ENCODE measurements at places on chromosomes 12 and 14.
A peak's percentile ranks its signal among the peaks of the same experiment; 100 is the strongest.

- DNase-seq, result no peak
Measured at GRCh38 chr12:9198012-9198411, 10.2 kb downstream of the PZP start.

GRCh38 chr14:88478931-88479330 lies 75.9 kb downstream of the PTPN21 start:
- DNase-seq, result no peak

DNA sequence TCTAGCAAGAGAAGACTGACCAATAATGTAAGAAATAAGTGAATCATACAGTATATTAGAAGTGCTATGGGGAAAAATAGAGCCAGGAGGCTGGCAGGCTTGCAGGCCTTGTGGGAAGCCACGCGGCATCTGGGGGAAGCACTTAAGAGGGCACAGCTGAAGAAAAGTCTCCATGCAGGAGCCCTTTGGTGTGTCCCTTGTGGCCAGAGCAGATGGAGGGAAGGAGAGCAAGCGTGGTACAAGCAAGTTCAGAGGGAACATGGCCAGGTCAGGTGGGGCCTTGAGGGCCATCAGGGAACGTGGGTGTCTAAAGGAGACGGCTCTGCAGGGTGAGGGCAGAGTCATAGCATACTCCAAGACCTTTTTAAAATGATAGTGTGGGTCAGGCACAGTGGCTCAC lies 51.7 kb downstream of the LRRC74A start:
- DNase-seq, result no peak

DNA sequence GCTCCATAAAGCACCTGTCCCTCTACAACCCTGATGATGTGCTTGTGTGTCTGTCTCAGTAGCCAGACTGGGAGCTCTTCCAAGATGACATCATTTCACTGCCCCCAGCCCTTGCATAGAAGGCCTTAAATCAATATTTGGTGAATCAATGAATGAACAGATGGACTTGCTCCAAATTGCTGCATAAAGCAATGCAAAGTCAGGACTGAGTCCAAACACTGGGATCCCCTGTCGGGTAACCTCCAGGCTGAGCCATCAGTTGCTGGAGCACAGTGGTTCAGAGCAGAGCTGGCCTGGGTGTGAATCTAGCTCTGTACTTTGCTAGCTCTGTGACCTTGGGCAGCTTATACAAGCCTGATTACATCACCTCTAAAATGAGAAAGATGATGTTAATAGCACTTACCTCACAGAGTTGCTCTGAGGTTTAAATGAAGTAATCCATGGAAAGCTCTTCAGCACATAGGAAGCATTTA lies 120.3 kb upstream of the VASH1 start:
- no peak for DNase-seq

DNA sequence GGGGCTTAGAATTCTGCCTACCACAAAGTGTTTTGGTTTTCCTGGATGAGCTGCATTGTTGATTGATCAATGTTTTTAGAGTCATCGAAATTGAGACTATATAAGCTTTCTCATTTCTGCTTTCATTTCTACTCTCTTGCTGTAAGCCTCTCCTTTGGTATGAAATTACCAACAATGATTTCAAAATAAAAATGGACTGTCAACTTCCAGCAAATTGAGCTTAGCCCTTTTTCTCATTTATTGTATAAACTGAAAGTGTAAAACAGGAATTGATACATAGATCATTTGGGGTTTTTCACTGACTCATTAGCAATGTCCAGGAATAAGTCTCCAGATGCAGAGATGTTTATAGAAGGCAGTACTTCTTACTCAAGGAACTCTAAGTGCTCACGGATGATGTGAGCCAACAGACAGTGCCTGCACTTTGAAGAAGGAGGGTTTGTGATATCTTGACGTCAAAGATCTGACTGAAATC lies 20.0 kb upstream of the PCNX1 start:
- DNase-seq, result no peak

- DNase-seq, result peak; percentile 12
Measured at GRCh38 chr12:68591734-68592418, 18.8 kb upstream of the RAP1B start.

GRCh38 chr12:48946205-48946604 lies 11.1 kb downstream of the ARF3 start:
- no peak for DNase-seq

- DNase-seq, result no peak
Measured at GRCh38 chr14:51957950-51958349, 31.4 kb upstream of the RTRAF start.

- no peak for DNase-seq
Measured at GRCh38 chr14:83860631-83861155, 1669.3 kb upstream of the FLRT2 start.

- no peak for DNase-seq
Measured at GRCh38 chr12:59079002-59079401, 158.7 kb upstream of the LRIG3 start.

DNA sequence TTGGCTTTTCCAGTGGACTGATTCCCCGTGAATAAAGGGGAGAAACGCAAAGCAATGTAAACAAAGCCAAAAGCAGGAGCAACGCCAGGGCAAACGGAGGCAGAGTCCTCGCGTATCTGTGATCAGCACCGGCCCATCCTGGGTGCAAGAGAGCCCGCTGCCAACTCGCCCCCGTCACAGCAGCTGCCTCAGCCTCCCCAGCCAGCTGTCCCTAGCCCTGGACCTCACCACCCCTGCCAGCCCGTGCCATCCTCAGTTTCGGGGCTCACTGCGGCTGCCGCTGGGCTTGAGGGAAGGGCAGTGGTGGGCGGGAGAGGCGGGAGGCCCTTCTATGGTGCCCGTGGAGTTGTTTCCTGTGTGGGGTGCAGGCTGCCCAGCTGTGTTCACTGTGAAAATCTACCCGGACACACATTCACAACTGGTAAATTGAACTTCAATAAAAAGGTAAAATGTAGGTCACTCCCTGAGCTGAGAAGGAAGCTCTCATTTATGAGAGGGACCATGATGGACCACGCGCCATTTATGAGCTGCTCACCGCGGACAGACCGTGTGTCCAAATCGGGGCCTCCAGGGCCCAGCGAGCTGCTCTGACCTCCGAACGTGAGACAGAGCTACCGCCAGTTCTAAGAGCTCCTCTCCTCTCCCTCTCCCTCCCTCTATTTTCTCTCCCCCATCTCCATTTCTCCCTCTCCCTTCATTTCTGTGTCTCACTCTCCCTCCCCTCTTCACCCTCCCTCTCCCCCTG lies 330.5 kb upstream of the SFSWAP start:
- DNase-seq, result no peak

- DNase-seq, result no peak
Measured at GRCh38 chr14:60760644-60761364, 26.2 kb downstream of the MNAT1 start.

- no peak for DNase-seq
Measured at GRCh38 chr14:37711831-37712475, 116.5 kb downstream of the TTC6 start.

- DNase-seq, result no peak
Measured at GRCh38 chr14:31962920-31963319, 114.2 kb upstream of the ARHGAP5 start.

- no peak for DNase-seq
Measured at GRCh38 chr12:49903351-49903699, 375 bp downstream of the FAIM2 start.

GRCh38 chr14:63375769-63376168 lies 57.0 kb upstream of the GPHB5 start:
- DNase-seq, result no peak

GRCh38 chr14:81400852-81401251 lies 728 bp upstream of the STON2 start:
- DNase-seq, result no peak

- DNase-seq, result no peak
Measured at GRCh38 chr12:32566663-32567295, 112.3 kb upstream of the DNM1L start.

DNA sequence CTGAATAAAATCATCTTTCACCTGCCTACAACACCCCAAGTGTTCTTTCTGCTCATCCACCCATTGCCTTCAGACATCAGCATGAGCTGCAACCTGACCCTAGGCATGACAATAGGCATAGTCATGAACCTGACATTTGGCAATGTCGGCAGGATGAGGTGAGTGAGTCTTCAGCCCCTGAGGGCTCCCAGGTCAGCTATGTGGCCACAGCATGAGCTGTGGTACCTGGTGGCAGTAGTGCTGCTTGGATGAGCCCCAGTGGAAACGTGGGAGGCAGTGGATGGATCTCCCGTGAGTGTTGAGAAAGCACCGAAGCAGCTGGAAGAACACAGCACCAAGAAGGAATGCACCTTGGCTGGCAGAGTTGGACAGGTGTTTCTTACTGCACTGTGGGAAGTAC lies 334.8 kb upstream of the FAR2 start:
- DNase-seq, result no peak

- no peak for DNase-seq
Measured at GRCh38 chr12:109948368-109948767, 47.8 kb downstream of the GIT2 start.

Measured in T-helper 9 cell (primary cell).